ENCODE measurements at places on chromosomes 1 and 21.
A peak's percentile ranks its signal among the peaks of the same experiment; 100 is the strongest.

DNA sequence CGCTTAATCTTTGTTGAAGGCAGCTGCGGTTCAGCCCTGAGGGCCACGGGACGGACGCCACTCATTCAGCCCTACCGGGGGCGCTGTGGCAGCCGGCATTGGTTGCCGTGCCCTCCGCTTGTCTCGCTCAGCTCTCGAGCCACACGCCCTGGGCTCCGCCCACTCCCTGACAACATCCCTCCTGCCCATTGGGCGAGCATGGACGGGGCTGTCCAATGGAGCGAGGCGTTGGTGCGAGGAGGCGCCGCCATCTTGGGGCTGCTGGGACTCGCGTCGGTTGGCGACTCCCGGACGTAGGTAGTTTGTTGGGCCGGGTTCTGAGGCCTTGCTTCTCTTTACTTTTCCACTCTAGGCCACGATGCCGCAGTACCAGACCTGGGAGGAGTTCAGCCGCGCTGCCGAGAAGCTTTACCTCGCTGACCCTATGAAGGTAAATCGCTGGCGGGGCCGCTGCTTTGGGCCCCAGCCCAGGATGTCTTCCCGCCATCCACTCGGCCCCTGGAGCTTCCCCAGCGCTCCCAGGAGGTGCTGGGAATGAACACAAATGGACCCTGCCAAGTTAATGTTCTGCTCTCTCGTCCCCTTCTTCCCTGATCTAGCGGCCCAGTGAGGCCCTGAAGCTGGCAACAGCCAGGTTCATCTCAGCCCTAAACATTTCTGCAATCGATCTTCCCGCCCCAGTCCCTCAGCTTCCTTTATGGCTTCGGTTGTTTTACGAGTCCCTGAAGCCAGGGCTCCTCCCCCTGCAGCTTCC, at the start of gene SRP9:
SRP9 (plus strand) TSS at position 244 of the 754 bp plus-strand sequence; CDS start at position 359, 115 bp downstream.
- peak; percentile 97 for DNase-seq

GRCh38 chr1:221118938-221119320, 239.7 kb downstream of the HLX start:
- DNase-seq, result no peak

DNA sequence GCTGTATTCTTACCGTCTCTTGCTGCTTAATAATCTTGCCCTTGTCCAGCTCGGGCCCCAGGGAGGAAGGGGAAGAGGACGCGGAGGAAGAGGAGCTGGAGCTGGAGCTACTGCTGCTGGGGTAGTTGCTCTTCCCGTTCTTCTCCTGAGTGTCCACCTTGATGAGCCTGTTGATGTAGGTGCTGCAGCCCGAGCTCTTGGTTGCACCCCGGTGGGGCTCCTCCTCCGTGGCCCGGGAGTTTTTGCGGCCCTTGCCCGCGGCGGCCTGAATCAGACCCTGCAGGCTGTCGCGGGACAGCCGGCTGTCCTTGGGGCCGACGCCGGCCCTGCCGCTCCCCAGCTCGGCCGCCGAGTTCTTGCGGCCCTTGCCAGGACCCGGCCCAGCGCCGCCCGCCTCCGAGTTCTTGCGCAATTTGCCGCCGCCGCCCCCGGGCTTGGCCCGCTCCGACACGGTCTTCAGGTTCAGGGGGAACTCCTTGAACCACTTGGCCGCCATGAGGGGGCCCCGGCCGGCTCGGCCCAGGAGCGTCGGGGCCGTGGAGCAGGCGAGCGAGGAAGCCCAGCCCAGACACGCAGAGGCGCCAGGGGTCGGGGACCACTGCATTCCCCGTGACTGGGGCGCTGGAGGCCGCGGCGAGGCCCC, 475 bp upstream of the TDRD10 start:
- no peak for DNase-seq

GRCh38 chr1:117780687-117781475, 148.5 kb downstream of the GDAP2 start:
- no peak for DNase-seq

Data from SJSA1 (cell line).